Stimulated activated naive CD4-positive, alpha-beta T cell (primary cell): ENCODE measurements at places on chromosomes 13 and 19.

- no peak for DNase-seq
Measured at GRCh38 chr13:98174307-98174706, 2.8 kb downstream of the RNF113B start.

DNA sequence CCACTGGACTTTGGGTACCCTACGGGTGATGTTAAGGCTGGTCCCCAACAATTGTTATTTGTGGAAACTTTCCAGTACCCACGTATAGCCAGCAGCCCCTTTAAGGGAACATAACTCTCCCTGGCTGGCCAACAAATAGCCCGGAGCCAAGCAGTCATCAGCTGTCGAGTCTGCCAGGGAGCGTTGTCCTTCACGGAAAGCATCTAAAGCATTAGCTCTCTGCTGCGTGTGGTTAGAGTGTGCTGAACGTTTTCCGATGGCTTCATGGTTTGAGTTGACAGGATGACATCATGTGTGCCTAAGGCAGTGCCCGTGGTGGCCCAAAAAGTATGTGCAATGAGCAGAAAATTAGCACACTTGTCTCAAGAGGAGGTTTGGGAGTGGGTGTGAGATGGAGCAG is 3.3 kb upstream of the ZNF556 start:
- DNase-seq: no peak

- no peak for DNase-seq
Measured at GRCh38 chr13:25116044-25116443, 20.1 kb downstream of the PABPC3 start.

- no peak for DNase-seq
Measured at GRCh38 chr19:19062454-19063182, 1.2 kb upstream of the SLC25A42 start.

- DNase-seq: no peak
Measured at GRCh38 chr19:47113850-47114651, 475 bp upstream of the ZC3H4 start.

DNA sequence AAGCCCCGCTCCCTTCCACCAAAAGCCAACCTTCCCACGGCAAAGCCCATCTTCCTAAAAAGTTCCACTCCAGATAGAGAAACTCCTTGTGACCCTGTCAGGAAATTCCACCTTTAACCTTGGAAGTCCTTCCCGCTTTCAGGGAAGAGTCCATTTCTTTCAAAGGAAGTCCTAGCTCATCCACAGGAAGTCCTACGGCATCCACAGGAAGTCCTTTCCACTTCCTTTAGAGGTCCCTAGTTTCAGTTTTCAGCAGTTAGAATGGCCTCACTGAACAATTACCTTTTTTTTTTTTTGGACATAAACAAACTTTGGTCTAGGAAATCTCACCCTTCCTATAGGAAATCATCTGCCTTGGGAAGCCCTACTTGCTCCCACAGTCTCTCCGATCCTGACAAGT is 31.7 kb downstream of the TRPM4 start:
- no peak for DNase-seq
